Mucosa of descending colon (tissue), 3 donors: ENCODE measurements at places on chromosomes 5 and 9.
A peak's percentile ranks its signal among the peaks of the same experiment; 100 is the strongest.

GRCh38 chr5:18455521-18455920 is 821.3 kb downstream of the TAF11L14 start:
- DNase-seq = no peak

DNA sequence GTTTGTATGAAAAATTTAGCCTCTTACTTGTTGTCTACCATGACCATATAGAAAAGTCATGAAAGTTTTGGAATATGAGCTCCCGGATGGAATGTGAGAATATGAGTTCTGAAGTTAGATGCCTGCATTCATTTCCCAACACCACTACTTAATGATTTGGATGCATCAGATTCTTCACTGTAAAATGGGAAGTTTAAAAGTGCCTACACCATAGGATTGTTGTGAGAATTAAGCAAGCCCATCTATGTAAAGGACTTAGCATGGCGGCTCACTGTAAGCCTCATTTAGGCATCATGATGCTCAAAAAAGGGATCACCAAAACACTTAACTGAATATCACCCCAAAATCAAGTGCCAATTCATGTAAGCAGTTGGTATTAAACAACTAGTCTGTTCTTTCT is 177.3 kb downstream of the RAB3C start:
- DNase-seq = no peak

GRCh38 chr9:117784996-117785395 is 80.8 kb downstream of the TLR4 start:
- no peak for DNase-seq

DNA sequence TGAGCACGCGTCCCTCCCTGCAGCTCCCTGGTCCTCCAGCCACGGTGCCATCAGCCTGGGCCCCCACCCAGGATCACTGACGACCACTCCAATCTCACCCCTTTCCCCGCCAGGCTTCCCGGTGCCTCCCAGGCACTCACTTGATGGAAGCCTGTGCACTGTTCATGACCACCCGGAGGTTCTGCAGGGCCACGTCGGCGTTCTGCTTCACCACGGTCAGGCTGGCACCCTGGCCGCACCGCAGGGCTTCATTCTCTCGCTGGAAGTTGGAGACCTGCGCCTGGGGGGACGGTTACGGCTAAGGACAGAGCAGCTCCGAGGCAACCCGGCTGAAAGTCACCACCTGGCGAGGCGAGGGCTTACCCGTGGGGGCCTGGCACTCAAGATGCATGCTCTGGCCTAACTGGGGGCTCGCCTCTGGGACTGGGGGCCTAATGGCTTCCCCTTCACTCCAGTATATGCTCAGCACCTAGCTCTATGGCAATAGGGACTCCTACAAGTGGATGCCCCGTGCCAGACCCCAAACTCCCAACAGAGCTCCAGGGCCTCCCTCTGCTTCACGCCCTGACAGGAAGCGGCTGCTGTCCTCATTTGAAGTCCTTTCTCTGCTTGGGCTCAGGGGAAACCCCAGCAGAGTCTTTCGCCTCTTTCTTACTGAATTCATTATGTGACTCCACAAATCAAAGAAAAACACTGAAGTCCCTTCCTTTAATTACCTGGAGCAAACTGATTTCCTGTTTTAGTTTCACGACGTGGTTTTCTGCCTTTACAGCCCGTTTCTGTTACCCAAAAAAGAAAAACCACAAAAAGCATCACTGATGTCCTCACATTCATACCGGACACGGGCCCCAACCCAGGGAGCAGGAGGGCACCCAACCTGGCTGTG is 4.2 kb upstream of the SNAPC4 start:
- no peak for DNase-seq

- no peak for DNase-seq
Observed at GRCh38 chr5:34977934-34978613, 48.7 kb downstream of the DNAJC21 start.

GRCh38 chr5:151694035-151694485 is 7.3 kb upstream of the SPARC start:
- DNase-seq = no peak

DNA sequence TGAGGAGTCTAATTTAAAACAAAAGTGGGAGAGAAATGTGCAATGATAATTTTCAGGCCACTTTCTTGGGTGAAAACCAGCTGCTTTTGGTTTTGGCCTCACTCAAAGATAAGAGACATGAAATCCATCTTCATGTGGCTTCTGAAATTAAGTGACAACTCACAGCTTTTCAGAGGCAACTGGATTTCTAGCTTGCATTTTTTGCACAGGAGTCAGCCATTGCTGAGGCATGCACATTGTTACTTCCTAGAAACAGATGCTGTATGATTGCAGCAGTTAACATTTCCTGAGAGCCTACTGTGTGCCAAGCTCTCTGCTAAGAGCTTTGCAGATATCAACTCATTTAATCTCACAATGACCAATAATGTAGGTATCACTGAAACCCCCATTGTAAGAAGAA is 562.6 kb downstream of the NR2F1-AS1 start:
- no peak for DNase-seq

DNA sequence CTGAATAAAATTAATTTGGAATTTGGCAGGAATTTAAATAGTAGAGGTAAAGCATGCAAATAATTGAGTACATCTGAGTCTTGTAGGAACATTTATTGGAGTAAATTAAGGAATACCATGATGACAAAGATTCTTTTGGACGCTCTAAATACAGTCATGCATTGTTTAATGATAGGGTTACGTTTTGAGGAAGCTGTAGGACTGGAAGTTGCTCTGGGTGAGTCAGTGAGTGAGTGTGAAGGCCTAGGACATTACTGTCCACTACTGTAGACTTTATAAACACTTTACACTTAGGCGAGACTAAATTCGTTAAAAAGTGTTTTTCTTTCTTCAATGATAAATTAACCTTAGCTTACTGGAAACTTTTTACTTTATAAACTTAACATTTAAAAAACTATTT is 113.0 kb downstream of the FAM170A start:
- DNase-seq = no peak

DNA sequence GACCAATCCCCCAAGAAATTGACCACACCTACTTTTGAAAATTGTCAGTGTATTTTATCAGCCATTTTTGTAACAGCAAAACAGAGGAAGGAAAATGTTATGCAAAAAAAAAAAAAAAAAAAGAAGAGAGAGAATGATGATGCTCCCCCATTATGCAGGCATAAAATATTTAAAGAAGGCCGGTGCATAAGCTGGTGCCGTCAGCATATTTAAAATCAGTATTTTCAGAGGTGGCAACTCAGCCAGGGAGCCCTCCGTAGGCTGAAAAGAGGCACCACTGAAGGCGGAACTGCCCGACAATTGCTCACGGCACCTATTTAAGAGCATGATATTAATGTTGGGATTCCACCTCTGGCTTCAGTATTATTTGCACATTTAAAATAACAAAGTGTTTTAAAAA is 33.4 kb downstream of the IRX2 start:
- no peak for DNase-seq

DNA sequence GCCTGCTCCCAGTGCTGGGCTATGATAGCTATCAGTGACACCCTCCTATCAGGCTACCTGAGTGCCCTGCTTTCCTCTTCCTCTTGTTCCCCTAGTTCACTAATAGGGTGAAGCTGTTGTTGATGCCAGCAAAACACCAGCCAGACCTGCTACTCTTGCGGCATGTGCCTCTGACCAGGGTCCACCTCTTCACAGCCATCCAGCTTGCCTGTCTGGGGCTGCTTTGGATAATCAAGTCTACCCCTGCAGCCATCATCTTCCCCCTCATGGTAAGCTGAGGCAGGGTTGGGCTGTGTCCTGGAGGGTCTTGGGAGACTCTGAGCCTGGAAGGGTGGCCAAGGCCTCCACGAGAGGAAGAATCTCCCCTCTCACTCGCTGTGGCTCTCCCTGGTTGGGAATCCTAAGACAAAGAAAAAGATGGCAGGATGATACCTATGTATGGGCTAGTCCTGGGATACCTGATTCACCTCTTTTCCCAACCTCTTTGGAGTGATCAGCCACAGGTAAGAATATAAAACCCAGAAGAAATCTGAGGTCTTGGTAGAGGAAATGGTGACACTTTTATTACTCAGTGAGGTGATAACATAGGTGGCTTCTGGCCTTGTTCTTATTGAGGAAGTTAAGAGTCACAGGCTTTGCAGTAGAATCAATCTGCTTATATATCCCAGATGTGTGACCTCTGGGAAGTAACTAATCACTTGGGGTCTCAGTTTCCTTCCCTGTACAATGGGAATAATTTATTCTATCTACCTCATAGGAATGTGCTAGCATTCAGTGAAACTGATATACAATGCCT is 11.6 kb downstream of the SLC4A9 start:
- no peak for DNase-seq

GRCh38 chr5:149605998-149606724 is 24.9 kb downstream of the ARHGEF37 start:
- peak; percentile 80 for DNase-seq

DNA sequence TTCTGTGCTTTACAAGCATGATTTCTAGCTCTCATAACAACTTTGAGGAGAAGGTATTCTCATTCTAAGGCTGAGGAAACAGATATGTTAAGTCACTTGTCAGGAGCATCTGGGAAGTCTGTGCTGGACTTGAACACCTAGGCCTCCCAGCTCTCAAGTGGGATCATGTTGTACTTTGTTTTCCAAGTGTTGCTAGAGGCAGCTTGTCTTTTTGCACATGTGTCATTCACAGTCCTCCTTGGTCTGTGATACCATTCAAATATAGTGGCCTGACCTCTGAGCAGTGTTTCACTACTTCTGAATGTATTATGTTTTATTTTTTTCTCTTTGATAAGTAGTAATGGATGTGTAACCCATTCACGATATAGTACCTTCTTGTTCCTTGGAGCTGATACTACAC is 21.2 kb downstream of the ZSWIM6 start:
- no peak for DNase-seq

- no peak for DNase-seq
Observed at GRCh38 chr5:124584991-124585715, 161.3 kb downstream of the ZNF608 start.
